ENCODE measurements at places on chromosomes 4 and X.

GRCh38 chr4:25984796-25985195 is 70.8 kb downstream of the SMIM20 start:
- no peak for DNase-seq

DNA sequence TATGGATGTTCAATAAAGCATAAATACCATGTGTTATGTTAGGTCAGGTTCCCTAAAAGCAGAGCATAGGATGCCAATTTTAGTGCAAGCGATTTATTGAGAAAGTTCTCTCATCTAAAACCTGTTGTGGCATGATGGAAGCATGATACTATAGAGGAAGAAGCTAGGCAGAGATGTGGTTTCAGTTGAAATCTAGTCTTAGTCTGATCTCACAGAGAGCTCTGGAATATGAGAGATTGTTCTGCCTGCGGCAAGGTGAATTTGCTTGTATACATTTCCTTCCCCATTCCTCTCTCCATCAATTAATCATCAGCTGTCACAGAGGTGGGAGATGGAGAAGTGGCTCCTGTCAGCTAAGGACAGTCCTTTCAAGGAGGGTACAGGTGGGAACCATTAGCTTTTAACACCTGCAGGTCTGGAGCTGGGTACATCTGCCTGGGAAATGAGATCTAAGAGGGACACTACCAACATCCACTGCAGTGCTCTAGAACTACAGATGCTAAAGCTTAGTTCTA is 252.4 kb downstream of the CFAP299 start:
- DNase-seq = no peak

GRCh38 chrX:138638996-138639395 is 72.5 kb downstream of the FGF13 start:
- peak; percentile 28 for DNase-seq

GRCh38 chr4:152014280-152014679 is 253.5 kb upstream of the GATB start:
- DNase-seq = no peak

GRCh38 chrX:10098270-10098713 is 58.5 kb upstream of the CLCN4 start:
- no peak for DNase-seq

DNA sequence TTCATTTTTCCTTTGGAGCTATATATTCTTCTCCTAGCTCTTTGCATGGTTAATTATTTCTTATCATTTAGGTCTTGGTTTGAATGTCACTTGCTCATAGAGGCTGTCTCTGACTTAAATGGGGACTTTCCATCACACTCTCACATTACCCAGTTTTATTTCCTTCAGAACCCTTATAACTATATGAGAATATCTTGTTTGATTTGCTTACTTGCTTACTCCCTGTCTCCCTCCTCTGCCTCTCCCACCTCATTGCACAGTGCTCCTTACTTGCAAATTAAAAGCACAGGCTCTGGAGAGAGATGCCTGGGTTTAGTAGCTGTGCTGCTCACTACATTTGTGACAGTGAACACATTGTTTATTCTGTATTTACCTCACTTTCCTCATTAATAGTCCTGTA is 174.6 kb downstream of the SOWAHB start:
- DNase-seq = no peak

DNA sequence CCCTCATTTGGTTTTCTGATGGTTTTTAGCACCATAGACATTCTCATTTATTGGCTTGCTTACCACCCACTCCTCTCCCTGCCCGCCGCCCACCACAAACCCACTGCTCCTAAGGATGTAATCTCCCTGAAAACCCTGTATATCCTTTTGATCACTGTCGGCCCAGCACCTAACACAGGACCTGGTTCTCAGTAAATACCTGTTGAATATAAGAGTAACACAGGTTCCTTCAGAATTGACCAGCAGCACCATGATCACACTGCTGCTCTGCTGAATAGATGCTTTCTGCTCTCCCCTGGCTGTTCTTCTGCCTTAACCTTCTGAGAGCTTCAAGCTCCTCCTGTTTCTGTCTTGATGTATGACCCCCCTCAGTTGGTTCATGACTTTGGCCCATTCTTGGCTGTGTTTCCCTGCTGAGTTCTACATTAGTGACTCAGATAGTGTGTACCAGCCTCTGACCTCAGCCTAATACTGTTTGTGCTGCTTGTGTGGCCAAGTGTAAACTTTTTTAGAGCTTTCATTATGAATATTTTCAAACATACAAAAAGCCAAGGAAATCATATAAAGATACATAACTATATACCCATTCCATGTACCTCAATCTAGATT is 265.3 kb downstream of the FRMPD4 start:
- peak; percentile 18 for DNase-seq

DNA sequence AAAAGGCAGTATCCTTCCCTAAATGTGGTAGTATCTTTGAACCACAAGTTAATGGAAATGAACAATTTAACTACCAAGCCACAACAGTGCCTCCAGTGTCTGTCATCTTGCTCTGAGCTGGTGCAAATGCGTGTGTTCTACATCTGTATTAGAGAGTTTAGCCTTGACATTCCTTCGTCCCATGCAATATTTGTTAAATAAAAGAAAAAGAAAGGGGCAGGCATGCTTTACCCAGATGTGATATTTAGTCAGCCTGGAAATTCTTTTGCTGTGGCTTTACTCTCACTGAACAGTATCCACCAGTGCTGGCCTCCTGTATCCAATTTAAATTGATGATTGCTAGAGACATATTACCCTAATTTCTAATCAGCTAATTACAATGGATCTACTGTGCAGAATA is 310.5 kb downstream of the CFAP299 start:
- no peak for DNase-seq

DNA sequence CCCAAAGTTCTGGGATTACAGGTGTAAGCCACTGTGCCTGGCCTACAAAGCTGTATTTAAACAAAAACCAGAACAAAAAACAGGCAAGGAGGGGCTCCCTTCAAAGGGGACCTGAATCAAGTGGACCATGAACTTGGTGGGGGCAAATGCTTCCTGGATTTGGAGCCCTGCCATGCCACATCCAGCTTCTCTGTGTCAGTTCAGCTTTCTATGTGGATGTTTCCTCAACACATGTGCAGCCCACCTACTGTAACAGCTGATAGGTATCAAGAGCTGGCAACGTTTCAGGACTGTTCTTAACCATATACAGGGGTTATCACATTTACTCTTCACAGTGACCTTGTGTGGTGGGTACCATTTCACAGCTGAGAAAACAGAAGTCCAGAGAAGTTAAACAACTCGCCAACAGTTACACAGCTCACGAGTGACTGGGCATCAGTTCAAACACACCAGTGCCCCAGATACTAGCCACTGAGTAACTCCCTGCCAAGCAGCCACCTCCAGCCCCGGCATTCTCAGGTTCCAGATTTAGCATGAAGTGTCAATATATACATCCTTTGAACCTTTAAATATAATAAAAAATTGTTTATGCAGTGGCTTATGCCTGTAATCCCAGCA is 7.5 kb downstream of the GPR143 start:
- DNase-seq = no peak

- peak; percentile 64 for DNase-seq
Measured at GRCh38 chr4:89708903-89709421, 128.0 kb downstream of the SNCA start.

DNA sequence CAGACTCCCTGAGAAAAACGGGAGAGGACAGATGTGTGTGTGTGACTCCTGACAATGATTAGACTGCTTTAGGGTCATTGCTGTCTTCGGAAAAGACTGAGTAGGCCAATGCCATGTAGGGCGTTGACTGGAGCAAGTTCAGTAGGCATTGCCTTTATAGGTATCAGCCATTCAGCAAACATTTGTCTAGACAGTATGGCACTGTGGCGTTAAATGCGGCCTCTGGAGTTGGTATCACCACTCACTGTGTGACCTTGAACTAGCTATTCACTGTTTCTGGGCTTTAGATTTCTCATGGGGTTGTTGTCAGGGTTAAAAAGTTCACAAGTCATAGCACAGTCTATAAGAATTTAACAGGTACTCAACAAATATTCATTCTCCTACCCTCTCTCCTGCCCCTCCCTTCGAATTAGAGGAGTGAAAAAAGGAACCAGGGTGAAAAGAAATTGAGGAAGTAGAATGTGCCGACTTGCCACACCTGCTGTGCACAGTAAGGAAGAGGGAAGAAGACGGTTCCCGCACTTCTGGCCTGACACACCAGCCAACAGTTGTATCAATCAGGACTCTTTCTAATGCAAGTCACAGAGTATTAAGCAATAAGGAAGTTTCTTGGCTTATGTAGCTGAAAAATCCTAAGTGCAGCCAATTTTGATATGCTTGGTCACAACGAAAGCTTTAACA is 83.2 kb upstream of the PLAC8 start:
- no peak for DNase-seq

GRCh38 chr4:112053825-112054350 is 91.4 kb upstream of the FAM241A start:
- no peak for DNase-seq

DNA sequence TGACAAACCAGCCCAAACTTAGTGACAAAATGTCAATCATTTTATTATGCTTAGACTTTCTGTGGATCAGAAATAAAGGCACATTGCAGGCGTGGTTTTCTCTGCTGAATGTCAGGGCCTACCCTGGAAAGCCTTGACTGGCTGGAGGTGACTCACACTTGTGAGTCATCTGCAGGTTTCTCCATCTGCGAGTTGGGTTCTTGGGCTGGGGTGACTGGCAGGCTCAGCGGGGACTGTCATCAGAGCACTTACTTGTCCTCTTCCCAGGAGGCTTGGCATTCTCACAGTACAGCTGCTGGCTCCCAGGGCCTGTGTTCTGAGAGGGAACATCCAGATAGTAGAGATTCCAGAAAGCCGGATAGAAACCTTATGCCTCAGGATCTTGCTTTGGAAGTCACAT is 153.8 kb upstream of the AGA start:
- peak; percentile 84 for DNase-seq

DNA sequence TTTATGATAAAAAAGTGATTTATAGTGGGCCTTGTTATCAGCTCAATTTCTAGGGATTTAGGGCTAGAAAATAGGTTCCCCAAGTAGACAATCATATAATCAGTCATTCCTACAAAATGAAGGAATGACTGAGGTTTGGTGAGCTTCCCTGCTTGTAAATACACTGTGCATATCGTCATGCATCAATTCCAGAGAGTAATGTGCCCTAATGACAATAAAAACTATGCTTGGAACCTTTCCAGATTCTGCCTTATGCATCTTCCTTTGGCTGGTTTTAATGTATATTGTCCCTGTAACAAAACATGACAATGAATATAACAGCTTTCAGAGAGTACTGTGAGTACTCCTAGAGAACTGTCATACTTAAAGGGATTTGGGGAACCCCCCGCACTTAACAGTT is 1310.9 kb downstream of the PCDH7 start:
- DNase-seq = no peak

DNA sequence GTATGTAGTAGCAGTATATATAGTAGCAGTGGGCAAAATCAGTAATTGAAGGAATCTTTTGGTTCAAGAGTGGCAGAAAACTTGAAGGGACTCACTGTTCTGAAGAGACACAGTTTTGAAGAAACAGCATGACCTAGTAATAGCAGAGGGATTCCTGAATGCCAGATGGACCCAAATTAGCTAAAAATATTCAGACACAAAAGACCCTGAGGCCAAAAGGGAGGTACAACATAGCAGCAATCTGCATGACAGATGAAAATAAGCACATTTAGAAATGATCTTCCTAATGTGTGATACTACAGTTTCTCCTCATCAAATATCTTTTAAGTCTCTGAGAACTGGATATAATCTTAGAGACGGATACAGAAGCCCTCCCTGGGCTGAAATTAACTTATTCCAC is 536.6 kb downstream of the PPARGC1A start:
- no peak for DNase-seq

DNA sequence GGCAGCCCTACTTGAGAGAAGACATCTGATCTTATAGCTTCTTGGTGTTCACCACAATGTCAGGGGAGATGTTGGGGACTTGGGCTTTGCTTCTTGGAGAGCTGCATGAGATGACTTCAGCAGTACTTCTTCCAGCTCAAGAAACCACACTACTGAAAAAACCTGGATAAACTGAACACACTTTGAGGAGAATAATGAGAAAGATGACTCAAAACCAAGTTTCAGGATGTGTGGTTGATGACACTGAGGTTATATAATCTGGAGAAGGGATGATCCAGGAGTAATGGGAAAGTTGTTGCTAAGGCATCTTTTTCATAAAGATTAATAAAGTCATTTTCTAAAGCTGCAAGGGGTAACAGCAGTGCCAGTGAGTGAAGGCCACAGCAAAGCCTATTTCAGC is 58.4 kb upstream of the PNPLA4 start:
- DNase-seq = peak; percentile 9

DNA sequence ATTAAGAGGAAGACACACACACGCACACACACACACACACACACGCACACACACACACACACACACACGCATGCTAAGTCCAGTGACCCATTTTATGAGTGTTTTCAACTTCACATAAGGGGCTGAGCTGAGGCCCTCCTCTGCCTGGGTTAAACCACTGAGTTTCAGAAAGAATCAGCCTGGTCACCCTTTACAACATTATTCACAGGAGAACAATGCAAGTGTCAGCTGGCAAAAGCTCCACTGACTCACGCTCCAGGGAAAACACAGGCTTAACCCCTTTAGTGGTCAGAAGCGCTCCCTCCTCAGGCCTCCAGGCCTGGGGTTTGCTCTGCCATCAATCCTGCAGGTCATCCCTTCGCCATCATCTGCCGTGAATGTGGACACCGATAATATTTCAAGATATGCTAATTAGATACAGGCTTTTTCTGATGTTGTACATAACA is 46.9 kb downstream of the ACOX3 start:
- DNase-seq = peak; percentile 95

DNA sequence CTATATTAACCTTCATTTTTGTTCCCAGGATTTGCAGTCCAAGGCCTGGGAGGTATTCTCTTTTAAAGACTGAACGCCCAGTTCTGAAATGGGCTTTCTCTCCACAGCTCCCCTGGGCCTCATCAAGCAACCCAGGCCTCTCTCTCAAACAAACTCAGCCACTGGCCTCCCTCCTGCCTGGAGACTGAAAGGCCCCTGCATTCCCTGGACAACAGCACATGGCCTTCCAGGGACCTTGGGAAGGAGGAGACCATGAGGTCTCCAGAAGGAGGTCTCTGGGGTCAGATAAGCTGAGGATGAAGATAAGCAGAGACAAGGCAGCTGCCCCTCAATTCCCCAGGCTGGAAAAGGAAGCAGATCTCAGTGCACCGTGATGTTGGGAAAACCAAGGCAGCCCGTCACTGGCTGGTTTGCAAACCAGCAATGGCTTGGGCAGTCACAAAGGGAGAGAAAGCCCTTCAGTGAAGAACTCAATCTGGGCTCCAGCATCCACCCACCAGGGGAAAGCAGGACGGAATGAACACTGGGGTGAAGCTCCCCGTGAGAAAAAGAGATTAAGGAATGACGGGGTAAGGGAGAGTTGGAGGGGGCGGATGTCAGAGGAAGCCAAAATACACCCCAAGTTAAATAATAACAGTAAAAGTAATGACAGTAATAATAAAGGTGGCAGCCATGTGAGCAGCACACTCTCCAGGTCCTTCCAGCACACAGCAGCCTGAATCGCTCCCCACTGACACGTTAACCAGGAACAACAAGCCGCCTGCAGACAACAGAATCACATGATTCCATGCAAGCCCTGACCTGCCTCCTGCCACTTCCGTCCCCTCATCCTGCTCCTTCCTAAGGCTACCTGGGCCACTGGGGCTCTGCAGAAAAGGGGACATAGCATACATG is 22.3 kb downstream of the AMOT start:
- DNase-seq = no peak

- DNase-seq = no peak
Measured at GRCh38 chr4:75146223-75146622, 213.3 kb downstream of the PARM1 start.

GRCh38 chr4:46432923-46433322 is 43.0 kb upstream of the GABRA2 start:
- peak; percentile 33 for DNase-seq

- no peak for DNase-seq
Measured at GRCh38 chrX:153455571-153455970, 9.7 kb upstream of the TREX2 start.

- DNase-seq = no peak
Measured at GRCh38 chr4:81217779-81218178, 2.8 kb upstream of the PRKG2 start.
